Common myeloid progenitor, CD34-positive (primary cell): ENCODE measurements at places on chromosomes 13 and 19.

DNA sequence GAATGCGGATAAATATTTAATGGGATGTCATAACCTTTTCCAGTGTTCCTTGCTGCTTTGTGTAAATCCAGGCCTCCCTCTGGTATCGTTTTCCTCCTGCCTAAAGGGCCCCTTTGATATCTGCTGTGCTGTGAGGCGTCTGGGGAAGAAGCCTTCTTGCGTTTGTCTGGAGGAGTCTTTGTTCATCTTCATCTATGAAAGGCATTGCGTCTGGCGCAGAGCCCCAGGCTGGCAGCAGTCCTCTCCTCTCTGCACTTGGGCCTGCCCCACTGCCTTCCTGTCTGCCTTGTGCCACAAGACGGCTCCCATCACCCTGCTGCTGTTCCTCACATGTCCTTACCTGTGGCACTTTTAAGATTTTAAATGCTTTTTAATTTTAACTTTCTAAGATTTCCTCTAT, 9.8 kb downstream of the PROZ start:
- H3K27me3 ChIP-seq: no peaks in the 10 kb centered on the region
- H3K4me1 ChIP-seq: peaks cover 24% of the 10 kb centered on the region
- peaks cover 11% of the 10 kb centered on the region for H3K36me3 ChIP-seq

DNA sequence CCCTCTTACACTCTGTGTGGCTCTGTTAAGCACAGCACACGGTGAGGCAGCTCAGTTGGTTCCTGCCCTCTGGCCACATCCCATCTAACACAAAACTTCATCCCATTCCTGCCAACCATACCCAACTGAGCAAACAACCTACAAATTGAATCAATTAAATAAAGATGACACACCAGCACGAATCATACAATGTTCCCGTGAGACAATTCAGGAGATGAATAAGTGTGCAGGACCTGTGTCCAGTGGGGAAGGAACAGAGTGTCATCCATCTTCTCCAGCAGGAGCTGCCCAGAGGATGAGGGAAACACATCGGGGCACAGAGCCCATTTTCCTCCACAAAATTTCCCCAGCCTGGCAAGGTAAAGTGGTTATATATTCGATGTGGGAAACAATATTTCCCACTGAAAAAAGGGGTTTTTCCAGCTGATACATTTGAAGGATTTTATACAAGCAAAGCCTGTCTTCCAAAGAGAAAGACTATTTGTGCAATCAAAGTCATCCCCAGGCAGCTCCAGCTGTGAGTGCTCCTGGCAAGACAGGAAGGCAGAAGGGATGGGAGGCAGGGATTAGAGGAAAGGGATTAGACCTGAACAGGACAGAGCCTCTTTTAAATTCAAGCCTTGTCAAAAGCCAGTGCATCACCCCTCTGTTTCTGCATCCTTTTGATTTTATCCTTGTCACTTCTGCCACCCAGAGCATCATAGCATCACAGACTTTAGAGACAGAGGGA, 240.2 kb downstream of the LHFPL6 start:
- no peaks in the 10 kb centered on the region for H3K27me3 ChIP-seq
- no peaks in the 10 kb centered on the region for H3K4me1 ChIP-seq
- no peak for DNase-seq
- no peak overlapping the region for H3K27ac ChIP-seq

DNA sequence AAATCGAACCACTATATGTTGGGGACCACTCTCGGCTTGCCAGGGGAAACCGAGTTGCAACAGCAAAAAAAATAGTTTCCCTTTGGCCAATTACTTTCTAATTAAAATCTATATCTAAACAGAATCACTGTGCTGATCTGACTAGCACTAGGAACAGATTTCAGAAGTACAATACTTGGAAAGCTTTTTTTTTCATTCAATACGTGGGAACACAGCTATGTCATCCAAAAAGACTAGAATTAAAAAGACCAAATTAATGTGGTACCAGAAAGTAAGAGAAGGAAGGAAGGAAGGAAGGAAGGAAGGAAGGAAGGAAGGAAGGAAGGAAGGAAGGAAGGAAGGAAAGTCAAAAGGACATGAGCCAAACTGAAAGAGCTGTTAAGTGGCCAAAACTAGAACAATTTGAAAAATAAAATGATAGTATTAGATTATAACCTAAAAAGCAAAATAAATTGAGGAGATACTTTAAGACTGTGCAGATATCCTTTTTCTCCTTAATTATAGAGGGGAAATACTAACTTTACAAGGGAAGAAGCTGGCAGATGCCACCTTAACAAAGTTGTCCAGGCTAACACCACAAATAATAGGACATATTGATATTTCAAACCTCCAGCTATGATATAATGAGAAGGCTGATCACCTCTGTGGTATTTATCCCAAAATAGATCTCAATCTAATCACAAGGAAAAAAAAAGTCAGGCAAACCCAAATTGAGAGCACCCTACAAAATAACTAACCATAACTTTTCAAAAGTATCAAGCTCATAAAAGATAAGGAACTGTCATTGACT, 63.9 kb downstream of the DIAPH3 start:
- H3K4me1 ChIP-seq: no peaks in the 10 kb centered on the region
- H3K27ac ChIP-seq: no peak overlapping the region
- no peak overlapping the region for H3K4me3 ChIP-seq
- no peaks in the 10 kb centered on the region for H3K27me3 ChIP-seq
- H3K36me3 ChIP-seq: no peaks in the 10 kb centered on the region

- no peaks in the 10 kb centered on the region for H3K27me3 ChIP-seq
- H3K27ac ChIP-seq: peak overlapping the region; percentile 16
- H3K4me1 ChIP-seq: peaks cover 95% of the 10 kb centered on the region
Observed at GRCh38 chr13:45335397-45336024, 5.5 kb downstream of the TPT1 start.

DNA sequence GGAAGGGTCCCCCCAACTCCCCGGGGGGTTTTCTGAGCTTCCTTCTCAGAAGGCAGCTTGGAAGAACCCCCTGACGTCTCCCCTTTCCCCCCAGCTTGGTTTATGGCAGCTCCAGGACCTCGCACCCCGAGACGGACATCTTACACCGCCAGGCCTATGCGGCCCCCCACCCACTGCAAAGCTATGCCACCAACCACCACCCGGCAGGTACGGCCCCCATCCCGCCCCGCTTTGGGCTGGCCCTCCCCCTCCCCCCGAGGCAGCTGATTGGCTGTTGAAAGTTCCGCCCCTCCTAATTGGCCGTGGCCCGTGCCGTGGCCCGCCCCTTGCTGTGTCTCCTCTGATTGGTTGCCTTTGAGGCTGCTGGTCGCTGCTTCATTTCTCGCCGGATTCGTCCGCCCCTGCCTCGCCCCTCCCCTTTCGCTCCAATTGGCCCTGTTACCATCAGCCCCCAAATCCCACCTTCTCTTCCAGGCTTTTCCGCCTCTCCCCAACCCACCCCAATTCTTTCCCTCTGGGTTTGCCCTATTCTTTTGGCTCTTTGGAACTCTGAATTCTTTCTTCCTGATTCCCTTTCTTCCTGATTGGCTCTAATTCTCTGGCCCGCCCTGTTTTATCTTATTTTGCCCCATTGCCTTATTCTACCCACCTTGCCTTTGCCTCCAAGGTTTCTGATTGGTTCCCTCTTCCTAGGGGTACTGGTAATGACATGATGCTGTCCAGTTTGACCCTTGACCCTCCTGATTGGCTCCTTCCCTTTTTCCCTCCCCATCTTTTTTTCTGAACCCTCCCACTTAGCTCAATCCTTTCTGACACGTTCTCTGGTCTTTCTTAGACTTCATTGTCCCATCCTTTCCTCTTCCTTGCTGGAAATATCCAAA, 2.5 kb downstream of the PRR12 start:
- H3K4me3 ChIP-seq: peak overlapping the region; percentile 46
- peaks cover 24% of the 10 kb centered on the region for H3K4me1 ChIP-seq
- peak; percentile 90 for DNase-seq
- no peak overlapping the region for H3K27ac ChIP-seq

- peaks cover 32% of the 10 kb centered on the region for H3K4me1 ChIP-seq
- H3K36me3 ChIP-seq: no peaks in the 10 kb centered on the region
- H3K27me3 ChIP-seq: no peaks in the 10 kb centered on the region
- no peak for DNase-seq
- no peak overlapping the region for H3K4me3 ChIP-seq
Observed at GRCh38 chr19:4077007-4077374, 10.3 kb upstream of the ZBTB7A start.

DNA sequence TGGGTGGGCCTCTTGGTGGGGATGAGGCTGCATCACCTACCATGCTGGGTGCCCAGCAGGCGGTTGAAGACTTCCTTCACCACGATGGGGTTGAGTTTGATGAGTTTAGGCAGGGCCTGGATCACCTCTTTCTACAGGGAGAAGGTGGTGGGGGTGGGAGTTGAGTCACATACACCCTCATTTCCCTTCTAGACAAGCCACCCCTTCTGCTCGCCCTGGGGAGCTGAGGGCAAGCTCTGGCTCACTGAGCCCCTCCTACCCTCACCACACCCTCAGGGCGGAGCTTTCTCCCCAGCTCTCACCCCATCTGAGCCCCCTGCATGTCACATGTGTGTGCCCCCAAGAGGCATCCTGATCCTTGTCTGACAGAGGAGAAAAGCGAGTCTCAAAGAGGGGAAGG, 7.6 kb upstream of the RSPH6A start:
- H3K27ac ChIP-seq: no peak overlapping the region
- H3K4me3 ChIP-seq: no peak overlapping the region
- H3K36me3 ChIP-seq: peaks cover 80% of the 10 kb centered on the region
- DNase-seq: no peak

DNA sequence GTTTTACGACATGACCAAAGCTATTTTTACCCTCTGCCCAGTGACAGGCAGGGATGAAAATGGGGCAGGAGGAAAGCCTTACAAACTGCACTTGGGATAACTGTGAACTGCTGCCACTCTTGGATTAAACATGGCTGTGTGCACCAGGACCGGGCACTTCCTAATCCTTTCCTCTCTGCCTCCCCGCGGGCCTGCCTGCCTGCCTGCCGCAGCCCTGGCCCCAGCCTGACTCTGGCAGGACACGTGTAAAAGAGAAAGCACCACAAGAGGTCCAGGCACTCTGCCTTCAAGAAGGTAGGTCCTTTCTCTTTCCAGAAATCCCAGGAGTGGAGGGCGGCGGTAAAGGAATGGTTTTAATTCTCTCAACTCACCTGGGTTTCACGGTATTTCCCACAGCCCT, 4.8 kb downstream of the TSHZ3 start:
- no peak for DNase-seq
- no peak overlapping the region for H3K4me3 ChIP-seq
- peaks cover 16% of the 10 kb centered on the region for H3K27me3 ChIP-seq
- peaks cover 8% of the 10 kb centered on the region for H3K4me1 ChIP-seq
- no peaks in the 10 kb centered on the region for H3K36me3 ChIP-seq

GRCh38 chr19:5800361-5801270, 4.3 kb upstream of the NRTN start:
- no peak overlapping the region for H3K4me3 ChIP-seq
- H3K36me3 ChIP-seq: no peaks in the 10 kb centered on the region
- H3K27ac ChIP-seq: no peak overlapping the region
- no peak for DNase-seq
- peaks cover 2% of the 10 kb centered on the region for H3K27me3 ChIP-seq

- H3K36me3 ChIP-seq: no peaks in the 10 kb centered on the region
- H3K27me3 ChIP-seq: peaks cover 14% of the 10 kb centered on the region
- H3K4me1 ChIP-seq: no peaks in the 10 kb centered on the region
- no peak for DNase-seq
Observed at GRCh38 chr13:110464556-110465333, 96.8 kb downstream of the RAB20 start.

- no peaks in the 10 kb centered on the region for H3K36me3 ChIP-seq
- H3K4me1 ChIP-seq: no peaks in the 10 kb centered on the region
- no peaks in the 10 kb centered on the region for H3K27me3 ChIP-seq
- DNase-seq: no peak
- H3K27ac ChIP-seq: no peak overlapping the region
Observed at GRCh38 chr13:34640179-34640992, 301.7 kb upstream of the NBEA start.

GRCh38 chr19:3683405-3684053, 16.7 kb downstream of the PIP5K1C start:
- DNase-seq: no peak
- no peaks in the 10 kb centered on the region for H3K27me3 ChIP-seq
- H3K36me3 ChIP-seq: peaks cover 3% of the 10 kb centered on the region
- H3K27ac ChIP-seq: no peak overlapping the region
- peaks cover 35% of the 10 kb centered on the region for H3K4me1 ChIP-seq
- no peak overlapping the region for H3K4me3 ChIP-seq

DNA sequence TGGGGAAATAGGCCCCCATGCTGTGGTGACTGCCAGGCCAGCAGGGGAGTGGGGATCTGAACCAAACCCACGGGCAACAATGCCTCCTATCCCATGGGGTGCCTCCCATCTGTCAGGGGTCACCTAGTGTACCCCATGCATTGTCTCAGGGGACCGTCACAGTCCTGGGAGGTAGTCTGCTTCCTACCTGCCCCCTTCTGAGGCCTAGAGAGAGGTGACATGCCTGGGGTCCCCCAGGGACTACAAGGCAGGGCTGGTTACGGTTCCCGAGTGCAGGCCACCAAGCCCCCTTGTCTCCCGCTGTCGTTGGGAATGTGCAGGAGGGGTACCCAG, 11.1 kb downstream of the NDUFB7 start:
- peaks cover 24% of the 10 kb centered on the region for H3K36me3 ChIP-seq
- peak overlapping the region; percentile 69 for H3K27ac ChIP-seq
- no peaks in the 10 kb centered on the region for H3K27me3 ChIP-seq
- no peak overlapping the region for H3K4me3 ChIP-seq
- no peaks in the 10 kb centered on the region for H3K4me1 ChIP-seq
- no peak for DNase-seq

DNA sequence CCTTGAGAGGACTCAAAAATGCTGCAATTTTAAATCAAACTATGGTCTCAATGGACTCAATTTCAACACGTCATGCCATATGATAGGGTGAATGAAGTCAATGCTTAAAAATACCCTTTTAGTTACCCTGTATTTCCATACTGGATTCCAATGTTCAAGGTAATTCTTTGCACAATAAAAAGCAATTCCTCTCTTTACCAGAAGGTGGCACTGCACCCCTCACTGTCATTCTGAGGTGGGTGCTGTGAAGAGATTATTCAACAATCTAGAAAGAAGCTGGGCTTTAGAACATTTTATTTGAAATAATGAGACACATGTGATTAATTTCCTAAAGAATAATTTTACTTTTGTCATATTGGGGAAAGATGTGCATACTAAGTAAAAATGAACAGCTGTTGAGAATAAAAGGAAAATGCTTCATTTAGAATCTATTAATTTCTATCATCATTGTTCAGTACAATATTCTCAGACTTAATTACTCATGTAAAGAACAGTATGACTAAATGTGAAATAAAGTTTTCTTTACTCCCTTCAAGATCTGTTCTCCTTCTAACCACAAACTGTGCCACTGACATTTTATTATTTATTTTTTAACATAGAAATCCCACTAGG, 789.1 kb downstream of the GPC5 start:
- H3K4me1 ChIP-seq: no peaks in the 10 kb centered on the region
- H3K27me3 ChIP-seq: no peaks in the 10 kb centered on the region
- H3K27ac ChIP-seq: no peak overlapping the region
- peak; percentile 23 for DNase-seq
- no peaks in the 10 kb centered on the region for H3K36me3 ChIP-seq

DNA sequence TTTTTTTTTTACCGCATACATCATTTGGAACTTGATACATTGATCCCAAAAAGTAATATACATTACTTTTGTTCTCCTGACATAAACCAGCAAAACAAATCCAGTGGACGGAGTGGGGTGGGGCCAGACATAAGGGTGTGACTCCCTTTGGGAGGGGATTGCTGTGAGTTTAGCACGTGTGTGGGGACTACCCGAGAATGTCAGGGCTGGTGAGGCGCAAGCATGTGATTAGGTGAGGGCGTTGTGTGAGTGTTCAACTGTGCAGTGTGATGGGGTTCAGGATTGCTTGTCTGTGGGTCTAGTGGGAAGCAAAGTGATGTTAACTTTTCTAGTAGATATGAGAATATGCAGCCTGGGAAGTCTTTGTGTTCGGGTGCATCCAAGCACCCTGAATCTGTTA, 468.0 kb downstream of the TSHZ3 start:
- no peak for DNase-seq
- H3K27ac ChIP-seq: no peak overlapping the region
- H3K27me3 ChIP-seq: no peaks in the 10 kb centered on the region
- H3K36me3 ChIP-seq: no peaks in the 10 kb centered on the region
